Thoracic aorta (tissue), 2 donors: ENCODE measurements at places on chromosomes 1 and 21. TPM values are rescaled to one million over a fixed set of nuclear protein-coding genes. Genes with fewer than 3 reads are reported as not detected.

- no peak overlapping the region for H3K27ac ChIP-seq
- no peaks in the 10 kb centered on the region for H3K36me3 ChIP-seq
- peaks cover 14% of the 10 kb centered on the region for H3K4me1 ChIP-seq
Observed at GRCh38 chr1:225774281-225775147, 3.1 kb upstream of the SRP9 start.

- H3K27me3 ChIP-seq = no peaks in the 10 kb centered on the region
- H3K27ac ChIP-seq = peak overlapping the region; percentile 67
- peak overlapping the region; percentile 56 for H3K4me3 ChIP-seq
- H3K4me1 ChIP-seq = peaks cover 58% of the 10 kb centered on the region
- DNase-seq = no peak
- H3K36me3 ChIP-seq = no peaks in the 10 kb centered on the region
Observed at GRCh38 chr1:51264451-51264850, 28.4 kb downstream of the RNF11 start.

- no peak for DNase-seq
- H3K4me3 ChIP-seq = no peak overlapping the region
- no peak overlapping the region for H3K27ac ChIP-seq
- H3K36me3 ChIP-seq = no peaks in the 10 kb centered on the region
Observed at GRCh38 chr1:246215510-246215903, 291.6 kb downstream of the SMYD3 start.

DNA sequence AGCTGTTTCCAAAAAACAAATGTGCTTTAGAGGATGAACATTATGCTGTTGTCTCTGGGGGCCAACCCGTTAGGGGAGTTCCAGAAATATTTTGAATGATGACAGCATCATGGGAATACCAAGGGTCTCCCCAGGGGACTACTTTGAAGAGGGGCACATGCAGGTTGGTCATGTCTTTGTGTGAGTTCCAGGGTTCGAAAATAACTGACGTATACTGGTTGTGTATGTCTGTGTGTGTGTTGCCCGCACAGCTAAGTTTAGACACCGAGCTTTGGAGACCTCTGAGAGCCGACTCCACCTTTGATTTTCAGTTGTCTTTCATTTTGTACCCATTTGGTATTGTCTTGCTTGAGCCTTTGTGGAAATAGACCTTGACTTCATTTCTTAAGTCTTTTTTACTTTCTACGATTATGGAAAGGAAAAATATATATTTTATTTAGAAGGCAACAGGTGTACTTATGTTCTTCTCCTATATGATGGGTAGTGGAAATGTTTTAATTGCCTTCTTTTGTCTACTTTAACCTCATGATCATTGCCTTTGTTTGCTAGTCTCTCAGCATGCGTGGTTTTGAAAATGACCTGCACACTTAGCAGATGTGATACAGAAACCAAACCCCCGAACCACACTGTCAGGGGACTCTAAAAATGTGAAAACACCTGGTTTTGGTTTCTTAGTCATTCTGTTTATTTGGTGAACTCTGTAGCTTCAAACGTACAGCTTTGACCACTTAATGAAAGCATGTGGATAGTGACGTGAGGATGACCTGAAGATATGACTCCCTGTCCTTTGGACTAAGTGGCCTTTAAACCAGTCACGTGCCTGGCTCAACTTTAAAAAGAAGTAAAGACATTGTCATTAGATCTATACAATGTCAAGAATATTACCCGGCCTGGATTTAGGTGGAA, 56.5 kb downstream of the GALNT2 start:
- DNase-seq = no peak
- H3K36me3 ChIP-seq = no peaks in the 10 kb centered on the region
- peaks cover 24% of the 10 kb centered on the region for H3K4me1 ChIP-seq
- H3K27ac ChIP-seq = no peak overlapping the region
- no peaks in the 10 kb centered on the region for H3K27me3 ChIP-seq

- H3K27ac ChIP-seq = no peak overlapping the region
- no peak for DNase-seq
- no peak overlapping the region for H3K4me3 ChIP-seq
- H3K4me1 ChIP-seq = no peaks in the 10 kb centered on the region
Observed at GRCh38 chr1:177490036-177490639, 319.4 kb downstream of the BRINP2 start.

The FCRL1 gene
- total RNA-seq = not detected

The FCN3 gene
- 3.5 TPM for total RNA-seq

The HRNR gene
- total RNA-seq = not detected
